AG09309 (cell line): ENCODE measurements at places on chromosomes 13 and 19.

DNA sequence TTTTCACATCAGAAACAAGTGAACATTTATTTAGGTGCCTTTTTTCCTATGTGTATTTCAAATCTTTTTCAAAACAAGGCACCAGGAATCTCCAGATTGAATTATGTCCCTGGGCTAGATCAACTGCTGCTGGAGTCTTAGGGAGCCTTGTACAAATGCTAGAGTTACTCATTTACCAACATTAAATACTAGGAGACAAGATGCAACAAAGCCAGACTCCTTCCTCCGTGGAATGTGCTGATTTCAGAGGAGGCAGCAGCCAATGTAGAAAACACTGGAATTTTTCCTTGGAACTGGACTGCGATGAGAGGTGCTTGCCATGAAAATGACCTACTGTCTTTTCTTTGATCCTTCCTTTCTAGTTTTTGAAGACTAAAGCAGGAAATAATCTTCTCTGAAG lies 1514.7 kb upstream of the MIR17HG start:
- DNase-seq = no peak

DNA sequence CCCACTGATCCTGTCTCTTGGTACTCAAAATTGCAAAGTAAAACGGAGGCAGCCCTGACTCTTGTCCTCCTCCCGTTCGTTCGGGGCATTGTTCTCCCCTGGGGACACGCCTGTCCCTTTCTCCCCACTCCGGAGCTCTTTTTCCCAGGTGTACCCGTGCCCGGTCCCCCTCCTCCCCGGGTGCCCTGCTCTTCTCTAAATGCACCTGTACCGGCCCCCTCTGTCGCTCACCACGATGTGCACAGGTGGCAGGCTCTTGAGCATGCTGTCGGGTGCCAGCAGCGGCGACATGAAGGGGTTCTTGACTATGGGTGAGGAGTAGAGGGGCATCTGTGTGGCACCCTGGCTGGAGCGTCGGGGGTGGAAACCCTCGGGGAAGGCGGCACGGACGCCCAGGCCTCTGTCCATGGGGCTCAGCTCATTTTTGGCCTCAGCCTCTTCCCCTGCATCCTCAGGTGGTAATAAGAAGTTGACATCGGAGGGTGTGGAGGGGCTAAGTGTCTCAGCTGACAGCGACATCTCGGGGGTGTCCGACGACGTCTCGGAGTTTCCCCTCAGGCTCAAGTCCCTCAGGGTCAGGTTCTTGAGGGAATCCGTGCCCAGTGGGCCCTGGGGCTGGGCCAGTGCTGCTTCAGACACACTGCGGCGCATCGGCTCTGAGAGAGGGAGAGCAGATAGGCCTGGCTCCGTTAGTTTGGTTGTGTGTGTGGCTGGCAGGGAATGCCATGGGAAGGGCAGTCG lies 12.4 kb upstream of the CNFN start:
- DNase-seq = no peak

- no peak for DNase-seq
Measured at GRCh38 chr13:22735011-22735995, 445.5 kb upstream of the SGCG start.

DNA sequence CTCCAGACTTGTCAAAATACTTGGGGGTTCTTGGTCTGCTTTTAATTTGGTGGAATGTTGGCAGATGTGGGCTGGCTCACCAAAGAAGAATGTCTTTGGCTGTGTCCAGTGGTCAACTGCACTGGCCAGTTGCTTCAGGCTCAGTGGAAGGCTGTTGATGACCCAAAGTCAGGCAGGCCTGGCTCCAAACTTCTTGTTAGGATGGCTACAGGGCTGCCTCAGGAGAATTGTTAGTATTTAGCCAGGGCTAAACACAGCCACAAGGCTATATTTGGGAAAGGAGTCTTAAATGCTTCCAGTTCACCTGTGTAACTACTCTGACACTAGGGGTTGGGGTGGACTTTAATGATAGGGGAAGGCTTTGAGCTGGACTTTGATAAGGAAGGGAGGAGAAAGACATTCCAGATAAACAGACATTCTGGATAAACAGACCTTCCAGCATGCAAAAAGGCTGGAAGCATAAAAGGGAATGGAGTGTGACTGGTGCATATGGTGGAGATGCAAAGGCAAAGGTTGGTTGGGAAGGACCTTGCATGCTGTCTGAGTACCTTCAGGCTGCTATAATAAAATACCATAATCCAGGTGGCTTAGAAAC lies 116.8 kb downstream of the FOXO1 start:
- peak; percentile 46 for DNase-seq

GRCh38 chr19:51422053-51422448 lies 4.6 kb upstream of the SIGLEC10 start:
- DNase-seq = no peak
